NCI-H1436 treated with DMSO at 0.1 percent for 48 hours (cell line): ENCODE measurements at places on chromosomes 1 and 21.

GRCh38 chr1:90964444-90965035 is 57.3 kb downstream of the ZNF644 start:
- DNase-seq: no peak

- no peak for DNase-seq
Observed at GRCh38 chr1:30188999-30189398, 534.4 kb downstream of the MATN1 start.

DNA sequence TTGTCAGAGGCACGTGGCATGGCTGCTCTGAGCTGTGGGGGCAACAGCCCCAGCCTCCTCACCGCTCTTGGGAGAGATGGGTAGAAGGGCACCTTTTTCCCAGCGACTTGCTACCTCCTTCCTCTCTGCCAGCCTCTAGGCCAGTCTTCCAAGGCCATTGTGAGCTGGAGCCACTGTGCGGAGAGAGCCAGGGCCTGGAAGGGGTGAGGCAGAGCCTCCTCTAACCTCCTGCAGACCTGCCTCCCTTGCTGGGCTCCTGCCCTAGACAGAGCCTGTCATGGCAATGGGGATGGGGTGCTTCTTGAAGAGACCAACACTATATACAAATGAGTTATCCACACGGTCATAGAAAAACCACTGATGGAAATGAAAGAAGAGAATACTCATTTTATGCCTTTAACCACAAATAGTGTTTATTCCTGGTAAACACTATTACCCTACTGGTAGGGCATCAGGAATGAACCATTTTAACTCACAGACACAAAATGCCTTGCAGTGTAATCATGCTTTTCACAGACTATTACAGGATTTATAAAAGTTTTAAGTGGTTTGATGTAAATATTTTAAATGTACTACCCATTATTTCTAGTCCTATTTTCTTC is 5.0 kb upstream of the IGFN1 start:
- DNase-seq: no peak

DNA sequence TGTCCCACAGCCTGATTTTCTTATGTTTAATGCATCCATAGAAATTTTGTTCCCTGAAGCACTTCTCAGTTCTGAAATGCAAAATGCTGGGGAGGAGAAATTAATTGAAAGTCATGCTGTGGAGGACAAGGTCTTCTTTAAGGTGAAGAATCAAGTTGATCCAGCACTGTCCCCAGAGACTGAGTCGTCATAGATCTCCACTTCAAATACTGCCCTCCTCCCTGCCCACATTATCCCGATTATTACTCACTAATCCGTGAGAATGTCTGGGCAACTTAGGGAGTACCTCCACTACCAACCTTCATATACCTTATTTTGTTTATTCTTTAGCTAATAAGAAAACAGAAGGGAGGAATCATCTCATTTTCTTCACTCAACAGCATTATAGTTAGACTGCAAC is 70.0 kb upstream of the FMN2 start:
- no peak for DNase-seq

DNA sequence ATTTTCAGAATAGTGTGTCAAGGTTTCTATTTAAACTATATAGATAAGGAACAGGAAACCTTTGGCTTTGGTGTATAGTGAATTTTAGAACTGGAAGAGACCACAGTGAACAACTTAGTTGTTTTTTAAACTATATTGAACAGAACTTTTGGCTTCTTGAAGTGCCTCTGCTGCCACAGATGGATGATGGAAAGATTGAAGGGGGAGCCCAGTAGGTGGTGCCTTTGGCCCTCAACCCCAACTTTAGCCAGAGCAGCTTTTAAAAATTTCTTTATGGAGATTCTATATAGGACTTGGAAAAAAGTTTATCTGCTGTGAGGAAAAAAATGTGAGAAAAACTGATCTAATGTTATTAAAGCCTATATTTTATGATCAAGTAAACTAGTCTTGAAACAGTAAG is 50.2 kb downstream of the SWT1 start:
- no peak for DNase-seq

DNA sequence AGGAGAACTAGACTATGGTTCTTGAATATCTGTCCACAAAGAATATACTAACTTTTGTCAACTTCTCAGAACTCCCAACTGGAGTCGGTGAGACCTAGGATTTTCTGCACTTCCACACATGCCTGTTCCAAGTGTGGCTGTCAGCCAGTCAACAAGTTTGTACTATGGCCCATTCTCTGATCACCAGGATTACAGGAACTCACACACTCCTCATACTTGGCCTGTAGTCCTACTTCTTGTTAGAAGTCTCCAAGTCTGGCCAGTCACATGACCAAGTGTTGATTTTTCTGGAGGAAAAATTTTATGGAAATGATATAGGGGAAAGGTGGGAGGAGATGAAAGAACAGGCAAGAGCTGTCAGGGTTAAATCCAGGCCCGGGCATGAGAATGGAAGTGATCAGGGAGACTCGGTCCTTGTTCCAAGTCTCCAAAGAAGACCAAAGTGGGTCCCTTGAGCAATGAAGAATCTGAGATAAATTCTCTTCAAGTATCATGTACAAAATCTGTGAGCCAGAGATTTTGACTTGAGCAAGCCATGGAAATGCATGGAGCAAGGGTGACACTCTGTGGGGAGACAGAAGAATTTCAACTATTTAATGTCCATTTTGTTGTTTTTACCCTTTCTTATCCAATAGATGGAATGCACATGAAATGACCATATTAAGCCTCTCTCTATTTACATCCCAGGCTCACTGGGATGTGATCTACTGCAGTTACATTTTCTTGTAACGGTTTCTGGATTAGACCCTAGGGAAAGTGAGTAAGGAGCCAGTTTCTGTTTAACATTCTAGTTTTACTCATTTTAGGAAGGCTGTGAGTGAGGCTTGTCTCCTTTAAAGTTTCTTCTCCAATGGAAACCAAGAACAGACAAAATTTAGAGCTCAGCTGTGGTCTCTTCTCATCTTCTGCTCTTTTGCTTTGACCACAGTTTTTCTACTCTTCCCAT is 320.9 kb downstream of the ASTN1 start:
- no peak for DNase-seq
